ENCODE measurements at places on chromosomes 7 and 10.

DNA sequence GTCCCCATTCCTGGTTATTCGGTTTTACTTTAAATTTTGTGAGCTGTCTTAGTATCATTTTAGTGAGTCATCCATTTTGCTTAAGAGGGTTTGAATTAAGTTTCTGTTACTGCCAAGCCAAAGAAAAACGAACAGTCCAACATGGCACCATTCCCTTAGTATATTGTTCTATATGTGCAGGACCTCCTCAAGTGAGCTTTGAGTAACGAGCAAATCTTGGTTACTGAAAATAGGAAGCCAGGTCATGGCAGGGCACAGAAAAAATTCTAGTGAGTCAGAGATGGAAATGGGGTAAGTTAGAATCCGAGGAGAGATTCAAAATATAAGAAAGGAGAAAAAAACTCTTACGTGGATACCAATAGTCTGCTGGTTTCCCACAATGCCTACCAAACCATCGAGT, 292.9 kb downstream of the BAMBI start:
- DNase-seq = no peak

DNA sequence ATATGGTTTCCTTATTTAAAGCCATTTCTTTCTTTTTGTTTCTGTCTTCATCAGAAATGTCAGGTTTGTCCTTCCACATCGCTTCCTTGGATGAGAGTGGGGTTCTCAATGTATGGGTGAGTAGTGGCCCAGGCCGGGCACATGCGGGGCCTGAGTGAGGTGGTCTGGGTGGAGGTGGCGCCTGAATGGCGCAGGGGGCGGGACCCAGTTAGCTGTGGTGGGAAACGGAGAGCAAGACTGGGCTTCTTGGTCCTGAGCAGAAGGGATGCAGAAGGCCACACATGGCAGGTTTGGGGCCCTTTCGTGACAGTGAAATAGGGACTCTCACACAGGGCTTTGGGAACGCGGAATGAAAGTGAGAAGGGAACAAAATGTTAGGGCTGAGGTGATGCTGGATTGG, 70.0 kb downstream of the DYNC2I1 start:
- DNase-seq = no peak

DNA sequence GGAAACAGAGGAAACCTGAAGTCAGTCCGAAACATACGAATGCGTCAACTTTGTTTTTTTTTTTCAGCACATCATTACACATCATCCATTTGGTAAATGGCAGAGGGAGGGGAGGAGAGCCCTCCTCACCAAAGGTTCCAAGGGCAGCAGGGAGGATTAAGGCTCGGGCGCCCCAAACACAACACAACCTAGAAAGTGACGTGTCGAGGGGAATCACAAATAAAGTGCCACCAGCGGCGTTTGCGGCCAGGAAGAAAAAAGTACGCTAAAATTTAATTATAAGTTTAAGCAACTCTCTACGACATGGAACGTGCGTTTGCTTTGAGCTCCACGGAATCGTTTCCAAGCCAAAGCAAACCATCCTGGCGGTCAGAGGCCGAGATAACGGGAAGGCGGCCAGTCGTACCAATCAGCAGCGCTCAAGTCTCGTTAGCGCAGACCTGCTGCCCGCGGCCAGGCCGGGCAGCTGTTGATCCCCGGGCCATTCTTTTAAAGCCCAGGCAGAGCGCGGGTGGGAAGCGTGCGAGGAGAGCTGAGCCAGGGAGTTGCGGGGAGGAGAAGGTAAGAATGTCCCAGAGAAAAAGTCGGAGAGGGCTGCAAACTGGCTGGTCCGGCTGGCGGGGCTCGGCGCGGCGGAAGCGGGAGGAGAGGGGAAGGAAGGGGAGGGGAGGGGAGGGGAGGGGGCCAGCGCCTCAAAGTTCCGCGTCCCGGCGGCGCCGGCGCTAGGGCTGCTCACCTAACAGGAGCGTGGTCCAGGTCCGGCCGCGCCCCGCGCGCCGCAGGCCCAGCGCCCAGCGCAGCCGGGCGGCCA, 719 bp downstream of the DPY19L1 start:
- no peak for DNase-seq

GRCh38 chr7:130423501-130424037, 17.2 kb downstream of the CEP41 start:
- peak; percentile 87 for DNase-seq

GRCh38 chr7:137626469-137627067, 220.2 kb downstream of the DGKI start:
- DNase-seq = peak; percentile 9

GRCh38 chr7:122260336-122260735, 44.2 kb downstream of the FEZF1 start:
- no peak for DNase-seq

DNA sequence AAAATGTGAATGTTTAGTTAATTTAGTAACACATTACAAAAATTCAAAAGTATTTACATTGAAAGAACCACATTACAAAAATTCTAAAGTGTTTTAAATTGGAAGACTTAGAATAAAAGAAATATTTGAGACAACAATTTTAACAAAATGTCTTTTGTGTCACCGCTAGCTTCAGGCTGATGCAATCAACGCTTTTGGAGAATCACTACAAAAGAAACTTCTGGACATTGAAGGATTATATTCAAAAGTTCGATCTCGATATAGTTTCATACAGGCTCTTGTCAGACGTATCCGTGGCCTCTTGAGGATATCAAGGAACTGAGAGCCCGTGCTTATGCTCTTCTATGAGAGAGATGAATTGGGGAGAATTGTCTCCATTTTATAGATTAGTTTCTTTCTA, 14.1 kb upstream of the STMP1 start:
- DNase-seq = no peak

- DNase-seq = no peak
Measured at GRCh38 chr7:67989142-67989541, 992.5 kb downstream of the TYW1 start.

- no peak for DNase-seq
Measured at GRCh38 chr7:47326220-47326619, 255.7 kb downstream of the TNS3 start.

- DNase-seq = no peak
Measured at GRCh38 chr10:113616244-113617074, 47.4 kb downstream of the NRAP start.

DNA sequence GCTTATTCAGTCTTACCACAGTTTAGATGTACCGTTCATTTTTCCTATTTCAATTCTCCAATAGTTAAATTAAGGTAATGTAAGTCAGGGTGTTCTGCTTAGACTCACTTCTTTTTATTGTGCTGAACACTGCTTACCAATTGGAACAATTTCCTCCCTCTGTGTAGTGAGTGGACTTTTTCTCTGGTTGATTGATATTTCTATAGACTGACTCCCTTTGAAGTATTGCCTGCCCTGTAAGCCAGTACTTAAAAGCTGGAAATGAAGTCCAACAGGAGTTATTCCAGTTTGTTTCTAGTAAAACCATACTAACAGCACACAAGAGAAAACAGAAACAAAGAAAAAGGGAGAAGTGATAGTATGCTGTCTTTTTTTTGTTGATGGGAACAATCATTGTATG, 1674.9 kb downstream of the REEP3 start:
- DNase-seq = no peak

DNA sequence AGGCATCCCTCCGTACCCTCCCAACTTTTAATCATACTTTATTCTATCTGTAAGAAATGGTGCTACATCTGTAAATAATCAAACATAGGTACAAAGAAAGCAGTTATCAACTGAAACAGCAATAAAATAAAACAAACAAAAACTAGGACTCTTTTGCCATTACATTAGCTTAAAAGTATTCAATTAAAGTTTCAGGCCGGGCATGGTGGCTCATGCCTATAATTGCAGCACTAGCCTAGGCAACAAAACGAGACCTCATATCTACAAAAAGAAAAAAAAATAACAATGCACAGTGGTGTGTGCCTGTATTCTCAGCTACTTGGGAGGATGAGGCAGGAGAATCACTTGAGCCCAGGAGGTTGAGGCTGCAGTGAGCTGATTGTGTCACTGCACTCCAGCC, 161.9 kb downstream of the SGMS1 start:
- DNase-seq = no peak

- no peak for DNase-seq
Measured at GRCh38 chr7:68537774-68538071, 1060.6 kb upstream of the AUTS2 start.

DNA sequence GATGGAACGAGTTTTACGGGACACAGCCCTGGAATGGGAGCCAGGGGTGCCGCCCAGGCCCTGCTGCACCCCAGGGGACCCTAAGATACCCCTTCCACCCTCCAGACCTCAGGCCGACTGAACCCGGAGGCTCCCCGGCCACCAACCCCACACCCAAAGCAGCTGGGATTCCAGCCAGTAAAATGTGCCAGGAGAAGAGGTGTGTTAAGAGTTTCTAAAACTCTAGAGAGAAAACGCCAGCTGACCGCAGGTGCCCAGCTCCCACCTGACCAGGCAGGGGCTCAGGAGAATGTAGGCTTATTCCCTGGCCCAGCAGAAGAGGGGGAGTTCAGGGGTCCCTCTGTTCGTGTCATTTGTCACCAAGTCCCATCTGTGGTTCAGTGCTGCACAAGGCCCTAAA, 17.5 kb downstream of the NUDT1 start:
- no peak for DNase-seq

DNA sequence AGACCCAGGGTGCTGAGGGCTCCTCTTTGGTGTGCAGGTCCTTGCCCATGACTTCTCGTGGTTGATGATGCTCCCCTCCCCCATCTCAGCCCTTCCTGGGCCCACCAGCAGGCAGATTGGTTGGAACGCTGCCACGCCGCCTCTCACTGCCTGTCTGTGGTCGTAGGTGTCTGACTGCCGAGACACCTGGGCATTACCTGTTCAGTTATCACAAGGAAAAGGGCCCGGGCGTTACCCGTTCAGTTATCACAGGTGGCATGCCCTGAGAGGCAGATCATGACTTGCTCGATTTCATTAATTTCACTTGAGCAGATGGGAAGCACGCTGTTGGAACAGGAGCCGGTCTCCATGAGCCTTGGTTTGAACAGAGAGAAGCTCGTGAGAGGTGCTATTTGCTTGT, 42.5 kb downstream of the TACR2 start:
- no peak for DNase-seq

DNA sequence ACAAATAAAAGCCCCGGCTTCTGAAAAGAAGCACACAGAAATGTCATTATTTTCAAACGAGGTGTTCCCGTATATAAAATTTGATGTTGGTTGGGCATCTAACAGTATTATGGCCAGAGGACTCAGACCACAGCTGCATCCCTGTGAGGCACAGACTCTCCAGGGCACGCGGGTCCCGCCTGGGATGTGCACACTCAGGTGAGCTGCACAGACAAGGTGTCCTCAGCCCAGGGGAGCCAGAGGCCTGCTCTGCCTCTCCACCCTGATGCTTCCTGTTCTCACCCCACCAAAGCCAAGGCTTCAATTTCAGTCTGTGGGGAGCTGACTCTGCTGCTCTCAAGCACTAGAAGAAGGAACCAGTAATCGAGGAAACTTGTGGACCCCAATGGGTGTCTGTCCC, 1.7 kb upstream of the CYP2E1 start:
- no peak for DNase-seq
